ENCODE measurements at places on chromosomes 3 and 15.

- no peak for DNase-seq
Measured at GRCh38 chr3:155631323-155632019, 113.4 kb downstream of the PLCH1 start.

GRCh38 chr15:67405208-67406191 is 115.4 kb upstream of the C15orf61 start:
- DNase-seq: no peak

DNA sequence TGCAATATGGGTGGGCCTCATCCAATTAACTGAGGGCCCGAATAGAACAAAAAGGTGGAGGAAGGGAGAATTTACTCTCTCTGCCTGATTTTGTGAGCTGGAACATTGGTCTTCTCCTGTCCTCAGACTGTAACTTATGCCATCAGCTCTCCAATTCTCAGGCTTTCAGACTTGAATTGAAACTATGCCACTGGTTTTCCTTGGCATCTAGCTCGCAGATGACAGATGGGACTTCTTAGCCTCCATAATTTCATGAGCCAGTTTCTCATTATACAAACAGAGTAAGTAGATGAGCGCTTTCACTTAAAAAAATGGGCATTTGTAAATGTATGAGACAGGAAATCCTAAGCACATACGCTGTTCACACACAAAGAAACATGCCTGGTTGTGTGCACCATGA is 8.7 kb upstream of the PTX3 start:
- DNase-seq: no peak

GRCh38 chr3:47324278-47324865 is 41.6 kb downstream of the KLHL18 start:
- no peak for DNase-seq

DNA sequence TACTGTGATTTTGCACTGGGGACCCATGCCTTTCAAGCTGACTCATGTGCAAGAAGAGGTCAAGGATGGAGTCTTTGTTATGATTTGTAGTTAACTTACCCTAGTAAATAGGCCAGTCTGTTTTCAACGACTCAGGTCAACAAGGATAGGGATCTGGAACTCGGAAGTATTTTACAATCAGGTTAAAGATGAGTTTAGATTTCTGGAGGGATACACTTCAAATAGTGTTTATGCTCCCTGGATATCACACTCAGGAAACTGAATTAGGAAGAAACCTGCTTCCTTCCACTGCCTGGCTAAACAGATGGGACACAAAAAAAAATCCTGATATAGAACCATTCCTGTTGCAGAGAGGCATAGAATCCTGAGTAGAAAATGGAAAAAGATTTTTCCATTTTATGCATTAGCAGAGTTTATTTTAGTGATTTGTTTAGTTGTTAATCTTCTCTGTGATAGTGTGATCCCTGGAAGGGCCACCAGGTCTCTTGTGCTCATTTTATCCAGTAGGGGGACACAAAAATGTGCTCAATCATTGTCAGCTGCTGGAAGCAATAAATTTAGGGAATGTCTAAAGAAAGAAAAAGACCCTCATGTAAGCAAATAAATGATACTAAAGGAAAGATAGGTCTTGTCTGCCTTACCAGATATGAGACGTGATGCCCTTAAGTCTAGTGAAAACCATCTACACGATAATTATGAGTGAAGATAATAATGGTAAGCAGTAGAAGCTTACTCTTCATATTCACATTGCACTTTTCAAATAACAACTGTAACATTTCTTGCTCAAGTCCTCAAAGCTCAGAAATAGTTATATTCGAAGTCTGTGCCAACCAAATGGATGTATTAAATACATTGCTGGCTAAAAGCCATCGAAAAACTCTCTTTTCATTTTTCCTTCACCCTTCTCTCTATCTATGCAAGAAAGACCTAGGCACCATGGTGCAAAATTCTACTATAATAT is 452.1 kb upstream of the KCNMB2 start:
- DNase-seq: no peak

GRCh38 chr3:43004282-43004681 is 25.2 kb downstream of the GASK1A start:
- DNase-seq: no peak

DNA sequence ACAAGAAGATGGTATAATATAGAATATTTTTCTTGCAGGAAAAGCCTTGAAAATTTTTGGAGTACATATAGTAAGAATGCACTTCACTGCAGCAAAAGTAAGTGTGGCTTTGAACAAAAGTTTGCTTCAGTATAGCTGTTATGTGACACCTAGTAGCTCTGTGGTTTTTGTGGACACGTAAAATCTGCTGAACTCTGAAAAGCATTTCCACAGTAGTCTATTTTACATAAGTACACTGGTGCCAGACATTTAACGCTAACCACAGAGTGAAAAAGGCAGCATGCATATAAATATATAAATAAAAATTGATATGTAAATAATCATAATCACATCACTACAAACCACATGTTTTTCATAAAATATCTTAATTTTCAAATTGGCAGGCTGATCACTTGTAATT is 39.8 kb downstream of the CGGBP1 start:
- DNase-seq: no peak

GRCh38 chr15:75753145-75753544 is 40.5 kb upstream of the CSPG4 start:
- DNase-seq: no peak

DNA sequence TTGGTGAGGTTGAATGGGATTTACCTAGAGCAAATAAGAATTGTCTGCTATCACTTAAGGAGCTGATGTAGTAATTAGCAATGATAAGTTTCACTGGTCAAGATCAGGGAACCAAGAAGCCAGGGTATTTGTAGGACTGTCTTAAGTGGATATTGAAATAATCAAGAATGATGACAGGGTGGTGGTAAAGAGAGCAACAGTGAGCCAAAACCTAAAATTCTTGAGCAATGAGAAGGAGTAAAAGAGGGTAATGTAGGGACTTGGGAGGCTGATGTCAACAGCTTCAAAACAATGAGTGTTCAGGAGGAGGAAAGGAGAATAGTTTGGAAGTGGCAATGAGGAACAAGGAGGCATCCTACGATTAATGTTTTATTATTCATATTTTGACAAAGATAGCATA is 31.5 kb upstream of the SLC2A2 start:
- DNase-seq: no peak

DNA sequence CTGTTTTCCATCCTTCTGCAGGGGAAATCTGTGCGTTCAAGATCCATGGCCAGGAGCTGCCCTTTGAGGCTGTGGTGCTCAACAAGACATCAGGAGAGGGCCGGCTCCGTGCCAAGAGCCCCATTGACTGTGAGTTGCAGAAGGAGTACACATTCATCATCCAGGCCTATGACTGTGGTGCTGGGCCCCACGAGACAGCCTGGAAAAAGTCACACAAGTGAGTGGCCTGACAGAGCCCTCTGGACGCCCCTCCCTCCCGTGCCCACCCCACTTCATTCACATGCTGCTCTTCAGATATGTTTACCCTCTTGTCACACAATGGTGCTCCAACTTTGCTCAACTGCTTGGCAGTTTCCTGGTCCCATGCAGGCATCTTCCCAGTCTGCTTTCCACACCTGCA is 274.3 kb upstream of the TRIM42 start:
- DNase-seq: peak; percentile 38

DNA sequence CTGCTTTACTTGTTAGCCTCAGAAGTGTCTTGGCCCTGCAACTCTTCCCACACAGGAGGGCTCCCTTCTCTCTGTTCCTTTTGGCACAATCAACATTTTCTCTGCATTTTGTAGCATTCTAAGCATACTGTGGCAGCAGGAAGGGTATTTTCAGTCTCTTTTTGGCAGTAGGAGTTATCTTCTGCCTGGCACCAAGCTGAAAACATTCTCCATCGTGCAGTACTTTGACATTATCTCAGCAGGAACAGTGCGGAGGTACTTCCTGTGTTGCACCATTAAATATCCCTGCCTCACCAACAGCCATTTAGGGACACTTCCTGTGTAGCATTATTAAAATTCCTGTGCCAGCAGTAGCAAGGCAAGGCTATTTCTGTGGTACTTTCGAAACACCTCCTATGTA is 233.2 kb upstream of the SEMA6D start:
- DNase-seq: no peak

DNA sequence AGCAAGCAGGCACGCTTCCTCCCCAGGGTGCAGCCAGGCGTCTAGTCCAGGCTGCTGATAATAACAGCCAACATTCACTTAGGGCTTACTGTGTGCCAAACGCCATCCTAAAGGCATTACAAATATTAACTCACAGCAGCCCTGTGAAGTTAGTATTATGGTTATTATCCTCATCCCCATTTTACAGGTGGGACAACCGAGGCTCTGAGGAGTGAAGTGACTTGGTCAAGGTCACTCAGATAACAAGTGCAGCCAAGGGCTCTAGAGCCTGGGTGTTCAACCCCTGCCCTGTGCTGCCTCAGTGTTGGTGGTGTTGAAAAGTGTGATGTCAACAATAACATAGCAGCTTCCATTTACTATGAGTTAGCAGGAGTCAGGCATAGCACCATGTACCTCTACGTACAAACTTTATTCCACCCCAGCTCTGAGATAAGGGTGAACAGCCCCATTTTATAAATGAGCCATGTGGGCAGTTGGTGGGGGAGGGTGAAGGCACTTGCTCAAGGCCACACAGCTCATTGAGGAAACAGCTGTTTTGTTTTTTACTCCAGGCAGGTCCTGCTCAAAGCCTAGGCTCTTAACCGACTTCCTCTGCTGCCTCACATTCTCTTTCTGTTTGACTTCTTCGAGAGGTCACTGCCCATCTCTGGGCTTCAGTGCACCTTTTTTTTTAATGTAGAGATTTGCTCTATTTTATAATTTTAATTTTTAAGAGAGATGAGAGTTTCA is 24.0 kb upstream of the TRH start:
- DNase-seq: no peak

DNA sequence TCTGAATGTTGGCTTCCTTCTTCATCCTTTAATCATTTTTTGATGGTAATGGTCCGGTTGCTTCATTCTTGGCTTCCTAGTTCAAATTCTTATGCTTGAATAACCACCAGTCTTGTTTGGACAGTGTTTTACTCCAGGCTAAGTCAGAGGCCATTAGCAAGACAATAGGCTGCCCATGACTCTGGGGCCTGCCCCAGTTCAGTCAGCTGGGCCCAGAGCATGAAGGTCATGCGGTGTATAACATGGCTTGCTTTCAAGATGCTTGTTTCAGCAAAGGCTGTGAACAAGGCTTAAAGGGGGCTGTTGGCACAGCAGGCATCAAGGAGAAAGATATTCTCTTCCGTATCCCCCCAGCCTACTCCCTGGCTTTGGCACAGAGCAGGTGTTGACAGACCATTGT is 13.7 kb downstream of the TM4SF18 start:
- DNase-seq: no peak

- no peak for DNase-seq
Measured at GRCh38 chr3:82033186-82033585, 271.7 kb upstream of the GBE1 start.

DNA sequence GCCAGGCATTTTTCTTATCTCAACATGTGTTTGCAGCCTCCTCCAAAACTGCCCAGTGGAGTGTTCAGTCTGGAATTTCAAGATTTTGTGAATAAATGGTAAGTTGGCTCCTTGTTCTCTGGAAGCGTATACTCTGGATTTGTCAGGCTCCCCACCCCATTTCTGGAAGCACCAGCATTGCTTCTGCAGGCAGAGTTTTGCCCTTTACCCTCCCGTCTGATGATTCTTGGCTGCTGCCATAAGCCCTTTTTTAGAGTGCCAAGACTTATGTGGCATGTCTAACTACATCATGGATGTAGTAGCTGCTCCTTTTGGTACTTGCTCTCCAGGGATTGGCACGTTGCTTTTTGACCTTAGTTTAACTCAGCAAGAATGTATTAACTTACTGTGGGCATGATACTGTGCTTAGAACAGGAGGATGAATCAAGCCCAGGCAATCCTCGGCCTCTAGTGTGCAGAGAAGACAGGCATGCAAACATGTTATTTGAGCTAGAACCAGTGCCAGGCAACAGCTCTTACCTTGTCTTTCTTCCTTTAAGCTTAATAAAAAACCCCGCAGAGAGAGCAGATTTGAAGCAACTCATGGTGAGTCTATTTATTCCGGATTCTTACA is 8.3 kb downstream of the SNAPC5 start:
- DNase-seq: no peak

GRCh38 chr3:145820170-145820569 is 340.8 kb downstream of the PLOD2 start:
- DNase-seq: no peak

- no peak for DNase-seq
Measured at GRCh38 chr15:72252663-72253299, 19.6 kb downstream of the PARP6 start.

- DNase-seq: no peak
Measured at GRCh38 chr3:68878322-68878721, 54.0 kb downstream of the TAFA4 start.

DNA sequence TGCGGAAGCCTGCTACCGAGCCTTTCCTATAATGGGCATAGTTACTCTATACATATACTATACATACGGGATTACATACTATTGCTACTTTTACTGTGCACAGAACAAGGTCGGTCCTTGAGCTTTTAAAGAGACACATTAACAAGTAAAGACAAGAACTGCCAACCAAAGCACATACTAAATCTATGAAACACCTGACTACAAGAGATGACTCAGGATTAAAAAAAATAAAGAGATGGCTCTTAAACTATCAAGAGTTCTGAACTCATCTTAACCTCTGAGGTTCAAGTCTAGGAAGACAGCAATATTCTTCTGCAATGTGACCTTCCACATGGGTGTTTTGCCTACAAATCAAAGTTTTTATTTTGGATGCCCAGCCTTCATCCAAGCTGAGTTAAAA is 106.8 kb downstream of the TNIK start:
- no peak for DNase-seq

- no peak for DNase-seq
Measured at GRCh38 chr3:65751123-65751700, 287.5 kb downstream of the MAGI1 start.

- no peak for DNase-seq
Measured at GRCh38 chr3:183492849-183493179, 62.7 kb downstream of the KLHL6 start.

DNA sequence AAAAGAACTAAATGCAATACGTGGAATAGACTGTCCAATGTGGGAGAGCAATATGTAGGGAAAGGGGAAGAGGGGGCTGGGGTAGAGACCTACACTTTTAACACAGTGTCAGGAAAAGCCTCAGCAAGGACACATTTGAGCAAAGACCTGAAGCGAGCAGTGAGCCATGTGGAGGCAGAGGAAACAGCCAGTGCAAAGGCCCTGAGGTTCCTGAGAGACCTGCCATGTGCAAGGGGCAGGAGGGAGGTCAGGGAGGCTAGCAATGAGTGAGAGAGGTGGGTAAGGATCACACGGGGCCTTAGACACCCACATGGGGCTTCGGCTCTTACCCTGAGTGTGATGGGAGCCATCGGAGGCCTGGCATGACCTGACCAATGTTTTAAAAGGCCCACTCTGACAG is 181.0 kb downstream of the RAB11A start:
- no peak for DNase-seq

GRCh38 chr3:100245927-100246326 is 14.9 kb upstream of the TBC1D23 start:
- no peak for DNase-seq
